ENCODE measurements at places on chromosomes 7 and 10. TPM values are rescaled to one million over a fixed set of nuclear protein-coding genes. Genes with fewer than 3 reads are reported as not detected.

Gene MALSU1
- 110 TPM for total RNA-seq

Gene CALN1
- total RNA-seq, result not detected

Gene CLCN1
- not detected for total RNA-seq

Gene NRCAM
- 1.6 TPM for total RNA-seq

Gene SPDYE9
- not detected for total RNA-seq

Gene ANKRD1
- total RNA-seq, result 2.2 TPM

Gene SH3PXD2A
- 11.6 TPM for total RNA-seq

Gene CPA4
- 0.92 TPM for total RNA-seq

Gene CPXM2
- 99.2 TPM for total RNA-seq

Gene FLNC
- total RNA-seq, result 110 TPM

Gene ASAH2B
- 2.5 TPM for total RNA-seq

Gene HYAL4
- not detected for total RNA-seq

Gene SNX10
- 0.13 TPM for total RNA-seq

Gene PHYHIPL
- total RNA-seq, result under 0.01 TPM

Gene WNT8B
- not detected for total RNA-seq

Gene ST8SIA6
- not detected for total RNA-seq

Gene KNDC1
- 0.12 TPM for total RNA-seq

Gene LEP
- not detected for total RNA-seq

Gene PRKCQ
- total RNA-seq, result not detected

Gene GDF10
- total RNA-seq, result under 0.01 TPM

Gene MORN4
- 10.4 TPM for total RNA-seq

Gene FZD1
- 9.2 TPM for total RNA-seq

Gene ASIC3
- total RNA-seq, result not detected

Gene PSMC2
- 263 TPM for total RNA-seq

Gene LARP4B
- total RNA-seq, result 26.4 TPM

Gene CRYGN
- 0.13 TPM for total RNA-seq

Gene TMEM213
- total RNA-seq, result not detected

Gene SBDS
- total RNA-seq, result 129 TPM

Gene ADAP1
- total RNA-seq, result 1.8 TPM

Gene CFAP70
- 1.6 TPM for total RNA-seq

Gene STN1
- total RNA-seq, result 50.6 TPM

Gene NME8
- total RNA-seq, result not detected

Gene JAKMIP3
- total RNA-seq, result 0.13 TPM

Gene CPN1
- not detected for total RNA-seq

Gene ANKRD61
- total RNA-seq, result 0.26 TPM

Gene PRKG1
- 48.3 TPM for total RNA-seq

Gene HSPA12A
- total RNA-seq, result 5.9 TPM
